ENCODE measurements at places on chromosomes 2 and 18. TPM values are rescaled to one million over a fixed set of nuclear protein-coding genes. Genes with fewer than 3 reads are reported as not detected.

The ITGA4 gene
- 81.6 TPM for total RNA-seq

The POTEI gene
- total RNA-seq, result not detected

The LPIN1 gene
- total RNA-seq, result 181 TPM

The PARD6G gene
- 5.8 TPM for total RNA-seq

The DOCK10 gene
- 36.9 TPM for total RNA-seq

The DNMT3A gene
- 18.4 TPM for total RNA-seq

The TCF23 gene
- total RNA-seq, result not detected

The KCNG2 gene
- 0.73 TPM for total RNA-seq
